Vein endothelial cell (primary cell): ENCODE measurements at places on chromosomes 6 and 20. TPM values are rescaled to one million over a fixed set of nuclear protein-coding genes. Genes with fewer than 3 reads are reported as not detected.

Gene DDX27
- total RNA-seq: 24.2 and 25.9 TPM in 2 replicates

Gene ENPP3
- total RNA-seq: 0.19 and 0.65 TPM in 2 replicates

Gene LAMA2
- total RNA-seq: 1.6 and 2.6 TPM in 2 replicates

Gene CTCFL
- total RNA-seq: under 0.01 TPM in 1 of 2 replicates, not detected in the other

Gene RWDD1
- 27.8 and 40.6 TPM in 2 replicates for total RNA-seq

Gene TLDC2
- total RNA-seq: not detected in 2 replicates

Gene KCNK16
- total RNA-seq: not detected in 2 replicates

Gene HLA-F
- 0.98 and 5.7 TPM in 2 replicates for total RNA-seq

Gene GLP1R
- not detected in 2 replicates for total RNA-seq

Gene PPT2
- 13.5 and 81.7 TPM in 2 replicates for total RNA-seq

Gene SRSF12
- 0.29 TPM in 1 of 2 replicates, not detected in the other for total RNA-seq

Gene GNRH2
- 0.57 TPM in 1 of 2 replicates, not detected in the other for total RNA-seq

Gene ANKRD66
- total RNA-seq: not detected in 2 replicates

Gene SLC25A27
- 1.3 and 2.2 TPM in 2 replicates for total RNA-seq

Gene SNAI1
- 5.3 and 6.5 TPM in 2 replicates for total RNA-seq

Gene PNLDC1
- 0.38 TPM in 1 of 2 replicates, not detected in the other for total RNA-seq

Gene BEND6
- 0.19 and 0.33 TPM in 2 replicates for total RNA-seq

Gene FAM209B
- not detected in 2 replicates for total RNA-seq

Gene NMBR
- total RNA-seq: under 0.01 TPM in 1 of 2 replicates, not detected in the other

Gene BTN2A1
- 12.4 and 16.7 TPM in 2 replicates for total RNA-seq

Gene TSHZ2
- 0.96 and 0.98 TPM in 2 replicates for total RNA-seq

Gene NNAT
- 1.3 and 5.2 TPM in 2 replicates for total RNA-seq

Gene BTNL2
- not detected in 2 replicates for total RNA-seq

Gene COL21A1
- total RNA-seq: 1.6 and 5.3 TPM in 2 replicates

Gene TDRD6
- under 0.01 TPM in 2 replicates for total RNA-seq

Gene TNXB
- total RNA-seq: 2.1 and 4.2 TPM in 2 replicates

Gene GPLD1
- total RNA-seq: 0.19 and 0.33 TPM in 2 replicates

Gene PRL
- not detected in 2 replicates for total RNA-seq

Gene TP53TG5
- not detected in 2 replicates for total RNA-seq

Gene EPPIN
- not detected in 2 replicates for total RNA-seq
